ENCODE measurements at places on chromosomes 16 and 17.

DNA sequence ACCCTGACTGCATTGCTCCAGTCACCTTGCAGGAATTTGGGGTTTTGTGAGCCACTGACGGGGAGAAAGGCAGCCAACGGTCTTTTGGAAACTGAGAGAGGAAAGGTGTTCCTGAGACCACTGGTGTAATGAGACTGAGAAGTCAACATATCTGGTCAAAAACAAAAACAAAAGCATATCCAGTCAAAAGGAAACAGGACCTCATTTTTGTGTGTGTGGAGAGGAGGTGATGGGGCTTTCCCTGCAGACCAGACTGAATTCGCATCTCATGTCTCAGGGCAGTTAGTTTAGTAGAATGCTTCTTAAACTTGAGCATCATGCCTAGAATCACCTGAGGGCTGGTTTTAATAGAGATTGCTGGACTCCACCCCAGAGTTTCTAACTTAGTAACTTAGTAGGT lies 198.4 kb downstream of the COPRS start:
- no peak for DNase-seq

- no peak for DNase-seq
Observed at GRCh38 chr16:85134076-85134788, 22.0 kb upstream of the CIBAR2 start.

DNA sequence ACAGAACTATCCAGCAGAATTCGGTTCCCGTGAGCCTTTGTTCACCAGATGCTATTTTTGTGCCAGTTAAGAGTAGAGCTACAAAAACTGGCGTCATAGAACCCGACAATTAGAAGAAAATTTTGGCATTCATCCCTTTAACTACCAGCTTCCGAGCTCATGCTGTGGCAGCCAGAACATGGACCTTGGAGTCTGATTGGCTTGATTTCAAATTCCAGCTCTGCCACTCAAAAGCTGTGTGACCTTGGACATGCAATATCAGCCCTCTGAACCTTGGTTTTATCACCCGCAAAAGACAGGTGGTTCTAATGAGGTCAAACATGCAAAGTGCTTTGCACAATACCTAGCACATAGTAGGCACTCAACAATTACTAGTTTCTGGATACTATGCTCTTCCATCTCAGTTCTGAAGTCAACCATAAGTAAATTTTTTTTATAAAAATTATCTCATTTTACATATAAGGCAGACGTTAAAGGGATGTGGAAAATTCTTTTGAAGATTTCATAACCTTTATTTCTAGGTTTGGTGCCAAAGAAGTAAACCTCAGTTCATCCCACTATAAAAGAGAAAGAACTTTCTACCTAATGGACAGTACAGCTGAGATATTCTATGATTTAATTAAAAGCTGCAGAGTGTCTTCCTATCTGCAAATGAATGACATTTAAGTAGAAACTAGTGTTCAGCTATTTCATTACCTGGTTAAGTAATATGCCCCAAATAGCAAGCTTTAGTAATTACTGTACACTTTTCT lies 331.5 kb downstream of the HAPSTR1 start:
- DNase-seq, result no peak

GRCh38 chr16:83473926-83474650 lies 333.7 kb upstream of the HSBP1 start:
- no peak for DNase-seq

GRCh38 chr17:72143245-72143644 lies 22.4 kb downstream of the SOX9 start:
- no peak for DNase-seq

DNA sequence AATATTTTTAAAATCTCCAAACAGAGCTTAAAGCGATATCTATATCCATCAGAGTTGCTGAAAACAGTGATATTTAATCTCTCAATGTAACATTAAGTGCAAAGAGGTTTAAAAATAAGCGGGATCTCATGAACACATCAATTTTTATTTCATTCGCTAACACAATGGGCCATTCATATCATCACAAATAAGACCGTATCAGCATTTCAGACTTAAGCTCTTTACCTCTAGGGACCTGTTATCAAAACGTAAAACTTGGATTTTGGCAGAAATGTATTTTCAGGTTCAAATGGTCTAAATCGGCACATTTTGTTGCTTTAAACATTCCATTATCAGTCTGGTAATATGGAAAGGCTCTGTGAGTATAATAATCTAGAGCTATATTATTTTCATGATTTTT lies 77.9 kb downstream of the TOX3 start:
- no peak for DNase-seq

DNA sequence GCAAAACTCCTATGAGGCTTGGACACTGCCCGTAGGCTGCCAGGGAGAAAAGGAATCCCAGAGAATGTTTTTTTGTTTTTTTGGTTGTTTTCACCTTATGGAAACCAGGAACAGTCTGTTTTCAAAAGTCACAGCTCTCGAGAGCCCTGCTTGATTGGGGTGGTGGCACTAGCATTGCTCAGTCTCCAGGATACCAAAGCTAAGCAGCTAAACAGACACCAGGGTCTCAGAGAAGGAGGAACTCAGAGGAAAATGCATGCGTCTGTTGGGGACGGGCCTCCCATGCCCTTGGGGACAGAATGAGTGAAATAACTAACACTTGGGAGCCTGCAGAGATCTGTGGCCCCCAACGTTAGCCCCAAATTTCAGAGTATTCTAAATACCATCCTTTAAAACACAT lies 178.8 kb downstream of the SOX9 start:
- DNase-seq, result no peak

DNA sequence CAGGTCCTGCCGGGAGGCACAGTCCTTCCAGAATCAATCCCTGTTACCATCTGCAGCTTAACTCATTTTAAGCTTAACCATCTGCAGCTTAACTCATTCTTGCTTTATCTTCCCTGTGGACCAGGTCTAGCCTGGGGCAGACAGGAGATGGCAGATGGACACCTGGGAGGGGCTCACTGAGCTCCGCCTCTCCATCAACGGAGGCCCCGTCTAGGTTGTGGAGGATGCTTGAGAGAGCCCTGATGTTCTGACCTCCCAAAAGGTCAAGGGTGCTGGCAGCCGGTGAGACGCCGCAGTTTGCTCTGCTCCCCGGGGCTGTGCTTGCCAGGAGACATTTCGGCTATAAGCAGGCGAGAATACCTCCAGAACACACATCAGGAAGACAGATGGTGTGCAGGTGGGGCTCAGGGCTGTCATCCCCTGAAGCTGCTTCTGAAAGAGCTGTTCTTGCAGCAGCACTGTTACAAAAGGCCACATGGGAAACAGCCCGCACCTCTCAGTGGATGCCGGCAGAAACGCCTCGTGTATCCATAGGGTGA lies 41.3 kb downstream of the BAIAP2 start:
- no peak for DNase-seq

GRCh38 chr17:2682176-2682938 lies 29.2 kb downstream of the CLUH start:
- DNase-seq, result no peak

GRCh38 chr17:77377710-77378235 lies 237.0 kb downstream of the SEC14L1 start:
- DNase-seq, result no peak

DNA sequence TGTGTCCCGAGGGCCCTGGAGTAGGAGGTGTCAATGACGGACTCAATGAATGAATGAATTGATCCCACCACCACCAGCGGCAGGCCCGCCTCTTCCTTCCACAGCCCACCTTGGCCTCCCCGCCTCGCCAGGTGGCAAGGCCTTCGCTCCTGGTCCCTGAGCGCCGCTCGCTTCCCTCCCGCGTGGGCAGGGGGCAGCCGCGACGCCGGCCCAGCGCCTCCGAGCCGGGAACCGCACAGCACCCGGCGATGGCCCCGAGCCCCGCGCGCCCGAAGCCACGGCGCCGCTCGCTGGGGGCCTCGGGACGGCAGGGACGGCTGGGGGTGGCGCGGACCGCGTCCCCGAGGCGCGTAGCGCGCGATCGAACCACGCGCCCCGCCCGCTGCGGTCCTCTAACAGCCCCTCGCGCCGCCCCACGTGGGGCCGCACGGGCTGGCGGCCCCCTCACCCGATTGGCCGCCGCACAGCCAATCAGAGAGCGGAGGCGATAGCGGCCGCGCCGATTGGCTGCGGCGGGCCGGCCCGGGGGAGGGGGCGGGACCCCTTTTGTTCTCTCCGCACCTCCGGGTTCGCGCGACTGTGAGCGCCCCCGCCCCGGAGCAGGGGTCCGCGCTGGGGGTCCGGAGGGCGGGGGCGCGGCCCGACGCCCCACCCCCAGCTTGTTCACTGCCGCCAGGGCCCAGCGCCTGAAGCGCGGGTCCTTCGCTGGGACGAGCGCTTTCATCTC lies 31.4 kb downstream of the ACTG1 start:
- DNase-seq, result peak; percentile 95

GRCh38 chr17:40525294-40525693 lies 23.9 kb upstream of the TNS4 start:
- no peak for DNase-seq

- no peak for DNase-seq
Observed at GRCh38 chr17:77530591-77530990, 389.8 kb downstream of the SEC14L1 start.

DNA sequence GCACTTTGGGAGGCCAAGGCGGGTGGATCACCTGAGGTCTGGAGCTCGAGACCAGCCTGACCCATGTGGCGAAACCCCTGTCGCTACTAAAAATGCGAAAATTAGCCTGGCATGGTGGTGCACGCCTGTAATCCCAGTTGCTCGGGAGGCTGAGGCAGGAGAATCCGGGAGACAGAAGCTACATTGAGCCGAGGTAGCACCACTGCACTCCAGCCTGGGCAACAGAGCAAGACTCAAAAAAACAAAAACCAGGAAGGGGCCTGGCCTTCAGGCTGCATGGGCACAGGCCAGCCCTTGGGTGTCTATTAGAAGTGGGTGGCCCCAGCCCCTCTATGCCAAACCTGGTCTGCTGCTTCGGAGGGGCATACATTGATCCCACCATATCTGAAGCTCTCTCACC lies 56.0 kb downstream of the PSMD12 start:
- DNase-seq, result no peak

DNA sequence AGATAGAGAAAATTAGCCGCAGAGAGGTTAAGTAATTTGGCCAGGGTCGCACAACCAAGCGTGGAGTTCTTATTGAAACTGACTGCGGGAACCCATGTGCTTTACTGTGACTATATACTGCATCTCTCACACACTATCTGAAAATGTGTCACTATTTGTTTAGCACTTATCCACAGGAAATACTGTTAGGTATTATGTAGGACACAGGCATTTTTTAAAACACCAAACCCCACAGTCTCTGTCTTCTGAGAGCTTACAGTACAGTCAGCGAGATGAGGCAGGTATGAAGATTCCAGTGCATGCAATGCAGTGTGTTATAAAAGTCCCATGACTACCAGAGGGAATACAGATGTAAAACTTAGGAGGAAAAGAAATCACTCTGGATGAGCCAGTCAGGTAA lies 11.3 kb downstream of the RBL2 start:
- no peak for DNase-seq

DNA sequence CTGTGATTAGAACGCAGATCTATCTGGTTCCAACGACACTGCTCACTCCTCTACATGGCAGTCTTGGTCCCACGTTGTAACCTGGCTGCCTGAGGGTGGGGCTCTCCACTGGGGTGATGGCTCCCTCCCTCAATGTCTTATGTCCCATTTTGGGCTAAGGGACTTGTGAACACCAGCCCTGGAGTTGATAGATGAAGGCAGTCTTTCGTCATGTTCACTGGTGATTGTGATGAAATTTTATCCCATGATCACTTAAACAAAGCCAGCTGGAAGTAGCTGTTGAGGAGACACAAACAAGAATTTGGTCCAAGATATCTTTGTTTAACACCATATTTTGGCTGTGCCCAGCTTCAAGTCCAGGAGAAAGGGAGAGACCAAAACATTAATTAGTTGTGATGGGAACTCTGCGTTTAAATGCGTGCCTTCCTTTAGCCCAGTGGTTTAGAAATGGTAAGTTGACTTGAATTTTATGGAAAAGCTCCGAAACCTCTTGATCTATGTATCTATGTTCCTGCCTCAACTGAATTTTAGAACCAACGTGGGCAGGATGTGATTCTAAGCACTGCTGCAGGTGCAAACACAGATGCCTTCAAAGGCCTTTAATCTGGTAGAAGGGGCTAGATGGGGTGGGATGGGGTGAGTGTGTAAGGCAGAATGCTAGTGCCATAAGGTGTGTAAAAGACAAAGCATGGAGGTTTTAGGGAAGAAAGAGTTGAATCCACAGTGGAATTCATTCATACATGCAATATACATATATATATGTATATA lies 186.8 kb upstream of the IRX3 start:
- DNase-seq, result no peak

- DNase-seq, result no peak
Observed at GRCh38 chr16:58458606-58459343, 41.2 kb upstream of the NDRG4 start.

DNA sequence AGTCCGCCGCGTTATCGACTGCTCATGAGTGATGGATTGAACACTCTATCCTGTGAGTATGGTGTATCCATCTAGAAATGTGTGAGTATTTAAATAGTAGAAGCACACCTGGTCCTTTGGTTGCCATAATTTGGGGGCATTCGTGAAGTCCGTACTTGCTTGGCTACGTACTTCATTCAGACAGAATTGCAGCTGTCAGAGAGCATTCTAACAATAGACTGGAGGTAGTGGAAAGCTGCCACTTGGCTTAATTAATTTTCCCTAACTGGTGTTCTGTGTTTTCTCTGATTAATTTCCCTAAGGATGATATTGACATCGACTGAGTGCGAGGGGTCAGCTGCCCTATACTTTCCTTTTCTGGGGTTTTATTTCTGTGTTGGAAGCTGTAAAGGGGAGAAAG lies 14.1 kb downstream of the RPA1 start:
- no peak for DNase-seq

DNA sequence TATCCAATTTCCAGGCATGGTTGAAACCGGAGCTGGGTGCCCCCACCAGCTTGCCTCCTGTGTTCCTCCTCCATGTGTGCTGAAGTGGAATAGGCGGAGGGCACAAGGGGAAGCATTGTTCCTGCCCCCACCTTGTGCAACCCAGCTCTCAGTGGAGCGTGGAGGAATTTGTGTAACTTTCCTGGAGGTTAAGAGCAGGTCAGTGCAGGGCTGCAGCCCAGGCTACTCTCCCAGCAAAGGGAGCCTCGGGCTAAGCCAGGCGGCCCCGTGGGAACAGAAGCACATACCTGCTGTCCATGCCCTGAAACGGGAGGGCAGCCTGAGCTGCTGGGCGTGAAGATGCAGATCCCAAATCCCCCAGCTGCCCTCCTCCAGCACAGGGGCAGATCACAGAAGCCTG lies 158.8 kb upstream of the LHX1 start:
- DNase-seq, result no peak

DNA sequence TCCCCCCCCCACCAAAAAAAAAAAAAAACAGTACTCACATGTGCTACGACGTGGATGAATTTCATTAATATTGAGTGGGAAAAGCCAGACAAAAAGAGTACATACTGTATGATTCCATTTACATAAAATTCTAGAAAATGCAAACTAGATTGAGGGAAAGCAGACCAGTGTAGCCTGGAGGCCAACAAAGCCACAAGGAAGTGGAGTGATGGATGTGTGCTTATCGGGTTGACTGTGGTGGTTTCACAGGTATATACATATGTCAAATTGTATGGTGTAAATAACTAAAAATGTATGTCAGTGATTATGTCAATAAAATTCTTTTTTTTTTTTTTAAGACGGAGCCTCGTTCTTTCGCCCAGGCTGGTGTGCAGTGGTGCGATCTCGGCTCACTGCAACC lies 1.9 kb upstream of the PLD6 start:
- no peak for DNase-seq

Data from NCI-H1436 (cell line).